ENCODE measurements at places on chromosomes 3 and 15.

DNA sequence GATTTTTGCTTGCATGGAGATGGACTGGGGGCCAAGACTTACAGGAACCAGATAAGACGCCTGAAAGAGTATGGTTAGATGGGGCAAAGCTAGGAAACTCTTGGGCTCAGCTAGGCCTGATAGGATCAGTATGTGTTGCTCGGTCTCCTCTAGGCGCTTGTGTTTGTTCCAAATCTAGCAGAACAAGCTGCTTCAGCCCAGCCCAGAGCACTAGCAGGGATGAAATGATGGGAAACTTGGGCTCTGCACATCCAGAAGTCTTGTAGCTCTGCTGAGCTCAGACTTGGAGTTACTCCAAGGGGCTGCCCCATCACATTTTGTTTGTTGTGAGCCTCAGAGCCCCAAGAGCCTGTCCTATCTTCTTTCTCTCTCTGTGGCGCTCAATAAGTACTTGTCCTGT, 34.7 kb downstream of the FOXL2 start:
- DNase-seq, result no peak

- DNase-seq, result peak; percentile 18
Observed at GRCh38 chr3:159829056-159829455, 159.6 kb upstream of the IL12A start.

GRCh38 chr3:100329800-100330489, 4.6 kb upstream of the NIT2 start:
- no peak for DNase-seq

- DNase-seq, result no peak
Observed at GRCh38 chr3:120092474-120092873, 1.8 kb downstream of the GSK3B start.

DNA sequence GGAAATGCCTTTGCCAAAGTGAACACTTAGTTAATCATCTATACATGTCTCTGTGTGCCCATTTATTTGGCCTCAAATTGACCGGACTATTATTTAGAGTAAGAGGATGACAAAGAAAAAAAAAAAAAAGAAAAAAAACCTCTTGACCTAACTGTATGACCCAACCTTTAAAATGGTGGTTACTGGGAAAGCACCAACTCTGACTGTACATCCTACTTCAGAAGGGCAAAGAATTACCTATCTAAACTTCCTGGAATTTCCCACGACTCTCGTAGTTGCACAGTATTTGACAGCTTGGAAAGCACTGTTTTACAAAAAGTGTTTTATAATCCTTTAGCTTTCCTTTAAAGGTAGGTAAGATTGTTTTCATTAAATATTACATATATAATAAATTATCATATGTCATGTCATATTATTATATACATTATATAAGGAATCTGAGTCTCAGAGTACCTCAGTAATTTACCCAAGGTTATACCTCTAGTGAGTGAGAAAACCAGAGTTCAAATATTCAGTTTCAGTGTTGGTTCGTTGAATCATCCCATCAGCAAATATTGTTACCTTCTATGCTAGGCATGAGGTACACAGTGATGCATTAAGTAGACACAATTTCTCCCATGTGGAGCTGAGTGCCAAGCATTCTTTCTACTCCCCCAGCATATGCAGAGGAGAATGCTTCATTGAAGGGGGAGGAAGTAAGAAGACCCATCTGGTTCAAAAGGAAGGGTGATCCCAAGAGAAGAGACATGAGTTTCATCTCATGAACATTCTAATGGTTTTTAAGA, 5.0 kb downstream of the BCL2A1 start:
- DNase-seq, result no peak

DNA sequence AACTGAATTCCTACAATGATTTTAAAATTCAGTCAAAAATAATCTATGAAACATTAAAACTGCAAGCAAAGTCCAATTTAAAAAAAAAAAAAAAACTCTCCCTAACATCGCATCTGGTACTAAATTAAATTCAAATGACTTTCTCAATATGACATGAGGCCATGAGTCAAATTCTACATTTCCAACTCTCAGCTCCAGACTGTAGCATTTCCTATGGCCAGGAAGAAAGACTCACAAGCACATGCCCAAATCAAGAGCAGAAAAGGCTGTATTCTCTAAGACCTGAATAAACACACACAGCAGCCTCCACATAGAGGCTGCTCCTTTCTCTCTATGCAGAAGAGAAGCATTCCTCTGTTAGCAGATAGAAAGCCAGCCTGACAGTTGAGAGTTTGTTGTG, 729.2 kb downstream of the ROBO1 start:
- DNase-seq, result no peak

DNA sequence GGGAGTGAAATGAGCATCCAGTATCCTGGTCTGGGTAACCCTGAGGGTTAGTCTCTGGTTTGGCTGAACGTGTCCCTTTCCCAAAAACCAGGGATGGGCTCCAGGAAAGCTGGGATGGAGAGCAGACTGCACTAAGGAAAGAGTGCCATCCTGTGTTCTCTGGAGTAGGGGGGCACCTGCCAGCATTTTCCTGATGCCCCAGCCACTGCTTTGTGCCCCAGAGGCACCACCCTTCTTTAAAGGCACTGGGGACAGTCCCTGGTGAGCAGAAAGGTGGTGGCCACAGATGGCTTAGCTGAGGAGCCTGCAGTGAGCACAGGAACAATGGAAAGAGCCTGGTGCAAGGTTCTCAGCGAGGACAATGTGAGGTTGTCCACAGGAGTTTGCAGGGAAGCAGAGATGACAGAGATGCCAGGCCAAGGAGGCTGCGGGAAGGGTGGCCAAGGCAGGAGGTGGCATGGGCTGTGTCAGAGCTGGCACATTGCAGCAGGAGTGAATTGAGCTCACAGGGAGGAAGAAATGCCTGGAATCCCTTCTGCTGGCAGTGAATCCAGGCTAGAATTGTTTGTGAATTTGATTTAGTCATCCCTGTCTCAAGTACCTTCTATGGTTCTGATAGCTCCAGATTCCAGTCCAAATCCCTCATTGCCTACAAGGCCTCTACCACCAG, 39.9 kb downstream of the AMOTL2 start:
- no peak for DNase-seq

GRCh38 chr3:129695230-129695629, 88.8 kb upstream of the PLXND1 start:
- DNase-seq, result no peak

GRCh38 chr15:62641825-62642224, 400.7 kb upstream of the TPM1 start:
- no peak for DNase-seq

DNA sequence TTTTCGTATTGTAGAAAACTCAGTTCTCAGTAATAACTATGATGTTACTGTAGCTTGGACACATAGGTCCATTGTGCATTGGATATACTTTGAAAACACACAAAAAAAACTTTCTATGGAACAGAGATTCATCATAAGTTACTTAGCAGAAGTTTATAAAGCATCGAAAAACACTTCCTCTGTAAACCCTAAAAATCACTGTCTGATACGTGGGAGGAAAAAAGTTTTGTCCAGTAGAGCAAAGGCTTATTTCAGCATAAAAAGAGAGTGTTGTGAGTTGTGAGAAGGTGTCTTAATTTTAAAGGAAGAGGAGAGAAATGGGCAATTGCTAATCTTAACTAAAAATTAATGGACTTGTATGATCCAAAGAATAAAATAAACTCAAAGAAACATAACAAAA, 64.8 kb downstream of the OSTN start:
- no peak for DNase-seq

GRCh38 chr3:93973131-93974126, at the start of gene PROS1:
TSS of gene PROS1 (minus strand) at chr3:93973896. CDS start at chr3:93973749, 147 bp downstream.
- peak; percentile 91 for DNase-seq

GRCh38 chr3:111749171-111750170, 109.6 kb upstream of the PHLDB2 start:
- DNase-seq, result peak; percentile 29

All from A673 (cell line).